ENCODE measurements at places on chromosomes 12 and 14.

DNA sequence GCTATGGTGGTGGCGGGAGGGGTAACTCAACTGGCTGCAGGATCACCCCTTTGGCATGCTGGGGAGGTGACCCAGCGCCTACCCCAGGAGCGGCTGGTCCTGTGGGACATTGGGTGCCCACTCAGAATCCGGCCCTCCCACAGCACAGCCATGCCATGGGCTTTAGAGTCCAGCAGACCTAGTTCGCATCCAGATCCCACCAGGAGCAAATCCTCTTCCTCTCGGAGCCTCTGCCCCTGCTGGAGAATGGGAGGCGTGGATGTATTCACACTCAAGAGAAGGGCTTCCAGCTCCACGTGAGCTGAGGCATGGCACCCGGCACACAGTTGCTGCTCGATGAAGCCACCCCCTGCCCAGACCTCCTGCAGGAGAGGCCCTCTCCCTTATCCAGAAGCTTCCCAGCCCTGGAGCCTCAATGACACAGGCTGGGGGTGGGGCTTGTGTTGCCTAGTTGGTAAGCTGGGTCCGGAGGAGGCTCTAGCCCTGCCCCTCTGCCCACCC is 17.7 kb downstream of the FAM222A start:
- DNase-seq, result no peak

GRCh38 chr12:64891629-64892028 is 67.2 kb downstream of the TBC1D30 start:
- DNase-seq, result no peak

DNA sequence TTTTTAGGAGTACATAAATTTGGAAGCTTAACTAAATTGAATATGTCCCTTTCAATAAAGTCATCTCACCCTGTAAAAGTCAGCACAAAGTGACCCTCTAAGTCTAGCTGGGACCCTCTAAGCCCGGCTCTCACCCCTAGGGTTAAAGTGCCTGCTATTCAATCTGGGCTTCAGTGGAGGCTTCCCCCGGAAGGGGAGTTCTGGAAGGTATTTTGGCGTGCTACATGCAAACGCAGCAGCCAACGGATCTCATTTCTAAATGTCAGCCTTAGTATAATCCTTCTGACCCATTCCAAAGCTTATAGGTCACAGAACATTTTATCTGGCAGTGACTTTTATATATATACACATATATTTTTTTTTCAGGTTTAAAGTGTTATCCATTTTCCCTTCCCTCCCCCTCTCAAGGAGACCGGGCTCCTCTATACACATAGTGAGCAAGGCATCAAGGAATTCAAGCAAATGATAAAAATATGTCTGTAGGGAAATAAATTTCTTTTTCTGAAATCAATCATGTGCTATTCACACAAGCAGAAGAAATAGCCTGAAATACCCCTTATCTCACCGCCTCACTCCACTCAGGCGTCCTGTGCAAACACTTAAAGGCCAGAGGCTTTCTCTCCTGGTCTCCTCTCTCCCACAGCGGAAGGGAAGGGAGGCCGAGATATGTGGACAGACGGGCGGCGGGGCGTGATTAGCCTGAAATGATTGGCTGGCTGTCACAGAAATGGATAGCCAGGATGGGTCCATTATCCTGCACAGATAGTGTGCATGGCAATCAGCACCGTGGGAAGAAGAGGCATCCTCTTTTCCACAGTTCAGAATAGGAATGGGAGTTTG is 301.7 kb downstream of the GALC start:
- DNase-seq, result no peak

GRCh38 chr12:107318806-107319532 is 225.6 kb upstream of the CRY1 start:
- no peak for DNase-seq

- DNase-seq, result no peak
These were observed 117.4 kb downstream of the DAD1 start for GRCh38 chr14:22471545-22472121.

- DNase-seq, result no peak
These were observed 294.3 kb downstream of the APAF1 start for GRCh38 chr12:98939350-98939749.

GRCh38 chr14:94379291-94380224 is 8.8 kb downstream of the SERPINA1 start:
- DNase-seq, result no peak

DNA sequence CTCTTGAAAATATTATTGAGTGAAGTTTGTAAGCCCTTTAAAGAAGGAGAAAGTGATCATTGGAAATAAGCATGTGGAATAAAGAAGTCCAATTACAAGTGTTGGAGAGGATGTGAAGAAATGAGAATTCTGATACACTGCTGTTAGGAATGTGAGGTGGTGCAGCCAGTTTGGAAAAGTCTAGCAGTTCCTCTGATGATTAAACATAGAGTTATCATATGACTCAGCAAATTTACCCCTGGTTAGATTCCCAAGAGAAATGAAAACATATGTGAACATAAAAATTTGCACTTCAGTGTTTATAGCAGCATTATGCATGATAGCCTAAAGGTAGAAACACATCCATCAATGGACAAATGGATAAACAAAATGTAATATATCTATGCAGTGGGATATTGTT is 319.9 kb downstream of the AEBP2 start:
- DNase-seq, result no peak

DNA sequence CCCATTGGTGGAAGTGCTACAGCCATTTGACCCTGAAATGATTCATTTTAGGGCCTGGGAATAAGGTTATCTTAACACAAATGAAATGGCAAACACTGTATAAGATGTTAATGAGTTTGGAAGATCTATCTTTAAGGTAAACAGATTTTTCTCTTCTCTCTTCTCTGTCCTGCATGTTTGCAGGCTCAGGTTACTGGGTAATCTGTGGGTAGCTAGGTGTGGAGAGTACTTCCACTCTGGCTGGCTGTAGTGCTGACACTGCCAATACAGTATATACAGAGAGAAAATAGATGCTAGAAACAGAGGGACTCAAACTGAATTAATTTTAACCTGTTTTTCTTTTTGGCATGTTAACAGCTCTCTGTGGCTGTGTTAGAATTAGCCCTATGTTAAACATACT is 84.6 kb downstream of the SLC38A6 start:
- no peak for DNase-seq

GRCh38 chr14:22800346-22800745 is 14.9 kb downstream of the SLC7A7 start:
- no peak for DNase-seq

DNA sequence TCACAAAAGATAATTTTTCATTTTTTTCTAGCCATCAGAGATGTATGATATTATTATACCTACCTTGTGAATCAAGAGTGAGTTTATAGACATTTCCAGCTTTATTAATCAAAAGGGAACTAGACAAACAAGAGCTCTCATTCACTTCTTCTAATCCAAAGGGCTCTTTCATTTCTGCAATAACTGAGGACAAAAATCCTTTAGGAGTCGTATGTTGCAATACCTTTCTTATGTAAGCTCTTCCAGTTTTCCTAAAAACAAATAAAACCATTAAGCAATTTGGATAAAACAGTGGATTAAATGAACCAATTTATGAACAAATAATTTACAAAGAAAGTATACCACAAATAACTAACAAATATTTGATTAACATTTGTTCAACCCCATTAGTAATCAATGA is 107.1 kb downstream of the CATSPERB start:
- DNase-seq, result no peak

GRCh38 chr14:32480337-32480736 is 151.2 kb downstream of the AKAP6 start:
- DNase-seq, result no peak

DNA sequence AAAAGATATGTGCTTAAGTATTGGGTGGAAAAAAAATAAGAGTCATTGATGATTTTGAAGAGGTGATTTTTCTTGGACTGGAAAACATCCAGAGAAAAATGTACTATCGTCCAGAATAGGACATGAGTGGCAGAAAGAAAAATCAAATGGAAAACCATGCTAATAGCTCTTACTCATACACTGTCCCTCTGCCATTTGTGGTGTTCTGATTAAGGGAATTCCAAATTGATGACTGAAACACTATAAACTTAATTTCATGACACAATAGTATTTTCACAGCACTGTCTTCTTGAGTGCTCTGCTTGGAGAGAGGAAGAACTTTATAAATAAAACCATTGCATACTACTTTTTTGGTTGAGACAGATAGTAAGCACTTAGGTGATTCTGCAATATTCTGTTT is 72.4 kb downstream of the USP15 start:
- no peak for DNase-seq

Measured in left forelimb (tissue), 1 donor.